ENCODE measurements at places on chromosomes 3 and 15. TPM values are rescaled to one million over a fixed set of nuclear protein-coding genes. Genes with fewer than 3 reads are reported as not detected.

TMPRSS7 gene
- total RNA-seq = not detected

- DNase-seq = no peak
Observed at GRCh38 chr3:194023501-194024280, 112.3 kb upstream of the HES1 start.

GRCh38 chr3:148829926-148830325 is 2.3 kb downstream of the CPB1 start:
- DNase-seq = no peak

DNA sequence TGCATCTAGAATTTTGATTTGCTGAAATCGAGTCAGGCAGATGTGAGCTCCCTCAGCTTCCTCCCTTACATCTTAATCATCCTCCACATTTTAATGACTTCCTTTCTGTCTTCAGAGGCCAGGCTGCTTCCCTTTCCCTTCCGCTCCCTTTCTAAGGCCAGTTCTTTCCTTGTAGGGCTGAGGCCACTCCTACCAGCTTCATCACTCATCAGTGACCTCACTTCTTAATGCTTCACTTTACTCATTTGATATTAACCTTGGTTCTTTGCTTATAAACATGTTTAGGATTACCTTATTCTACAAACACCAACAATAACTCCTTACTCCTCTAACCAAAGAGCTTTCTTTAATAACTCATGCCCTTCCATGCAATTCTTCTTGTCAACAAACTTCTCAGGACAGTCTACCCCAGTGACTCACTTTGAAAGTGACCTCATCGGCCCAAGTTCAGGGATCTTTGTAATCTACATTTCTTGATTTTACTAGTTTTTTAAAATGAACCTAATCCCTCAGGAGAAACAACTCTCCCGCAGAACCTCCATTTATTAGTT is 23.9 kb downstream of the ILDR1 start:
- DNase-seq = no peak

UBAP1L gene
- 5.3 TPM for total RNA-seq

ADPRH gene
- 1.8 TPM for total RNA-seq

- DNase-seq = no peak
Observed at GRCh38 chr3:153001210-153002078, 160.6 kb upstream of the RAP2B start.

DNAJC17 gene
- 42.2 TPM for total RNA-seq

GRCh38 chr3:177282119-177282655 is 84.9 kb upstream of the TBL1XR1 start:
- no peak for DNase-seq

SOX14 gene
- total RNA-seq = not detected

DNA sequence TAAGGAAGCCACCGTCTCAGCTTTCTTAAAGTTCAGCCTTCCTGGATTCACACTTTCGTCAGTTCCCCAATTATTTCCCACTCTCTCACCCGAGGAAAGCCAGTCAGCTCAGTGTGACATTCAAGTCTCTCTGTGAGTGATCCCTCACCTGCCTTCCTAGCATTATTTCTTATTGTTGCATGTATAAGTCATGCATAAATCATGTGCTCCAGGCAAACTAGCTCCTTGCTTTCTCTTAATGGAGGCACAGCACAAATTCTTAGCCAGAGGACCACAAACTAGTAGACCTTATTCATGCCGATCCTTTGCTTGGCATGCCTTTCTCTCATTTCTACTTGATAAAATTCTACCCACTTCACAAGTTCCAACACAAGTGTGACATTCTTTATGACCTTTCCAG is 44.3 kb downstream of the CLDN11 start:
- DNase-seq = no peak

DNA sequence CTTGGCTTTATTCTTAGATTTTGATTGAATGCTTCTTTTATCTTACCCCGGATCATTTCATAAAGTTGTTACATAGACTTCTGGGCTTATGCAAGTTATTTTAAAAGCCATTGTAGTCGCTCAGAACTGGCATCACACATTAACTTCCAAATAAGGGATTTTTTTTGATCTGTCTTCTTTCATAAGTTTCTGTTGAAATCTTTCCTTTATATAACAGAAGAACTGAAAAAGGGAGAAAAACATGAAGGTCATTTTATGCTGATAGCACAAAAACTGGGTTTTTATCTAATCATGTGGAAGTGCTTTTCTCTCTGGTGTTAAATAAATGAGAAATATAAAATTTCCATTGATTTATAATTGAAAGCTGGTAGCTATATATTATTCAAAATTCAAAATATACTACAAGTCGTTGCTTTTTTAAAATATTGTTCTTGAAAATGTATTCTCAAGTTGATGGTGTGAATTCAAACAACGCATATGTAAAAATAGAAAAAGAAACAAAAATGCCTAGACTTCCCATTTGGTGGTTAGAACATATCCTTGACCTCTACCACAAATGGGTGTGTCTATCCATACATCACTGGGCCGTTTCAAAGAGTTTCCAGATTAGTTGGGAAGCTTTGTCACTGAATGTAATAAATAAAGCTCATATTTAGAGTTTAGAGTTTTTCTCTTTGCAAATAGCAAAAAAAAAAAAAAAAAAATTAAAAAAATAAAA is 258.3 kb upstream of the ZPLD1 start:
- no peak for DNase-seq

DNA sequence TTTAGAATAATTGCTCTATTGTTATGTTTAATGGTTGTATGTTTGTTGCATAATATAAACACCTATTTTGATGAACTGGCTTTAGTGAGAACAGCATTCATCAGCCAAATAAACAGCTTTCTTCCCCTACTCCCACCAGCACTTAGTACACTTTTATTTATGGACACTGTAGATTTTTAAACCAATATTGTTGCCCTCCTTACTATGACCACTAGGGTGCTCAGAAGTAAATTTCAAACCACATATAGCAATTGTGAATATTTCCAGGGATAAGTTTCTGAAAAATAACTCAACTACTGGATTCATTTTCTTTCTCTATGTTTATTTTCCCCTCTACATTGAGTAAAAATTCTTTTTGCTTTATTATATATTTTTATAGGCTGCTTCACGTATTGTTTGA is 84.7 kb upstream of the PTX3 start:
- DNase-seq = no peak

- no peak for DNase-seq
Observed at GRCh38 chr15:22224241-22224671, 143.9 kb downstream of the OR4M2 start.

DNA sequence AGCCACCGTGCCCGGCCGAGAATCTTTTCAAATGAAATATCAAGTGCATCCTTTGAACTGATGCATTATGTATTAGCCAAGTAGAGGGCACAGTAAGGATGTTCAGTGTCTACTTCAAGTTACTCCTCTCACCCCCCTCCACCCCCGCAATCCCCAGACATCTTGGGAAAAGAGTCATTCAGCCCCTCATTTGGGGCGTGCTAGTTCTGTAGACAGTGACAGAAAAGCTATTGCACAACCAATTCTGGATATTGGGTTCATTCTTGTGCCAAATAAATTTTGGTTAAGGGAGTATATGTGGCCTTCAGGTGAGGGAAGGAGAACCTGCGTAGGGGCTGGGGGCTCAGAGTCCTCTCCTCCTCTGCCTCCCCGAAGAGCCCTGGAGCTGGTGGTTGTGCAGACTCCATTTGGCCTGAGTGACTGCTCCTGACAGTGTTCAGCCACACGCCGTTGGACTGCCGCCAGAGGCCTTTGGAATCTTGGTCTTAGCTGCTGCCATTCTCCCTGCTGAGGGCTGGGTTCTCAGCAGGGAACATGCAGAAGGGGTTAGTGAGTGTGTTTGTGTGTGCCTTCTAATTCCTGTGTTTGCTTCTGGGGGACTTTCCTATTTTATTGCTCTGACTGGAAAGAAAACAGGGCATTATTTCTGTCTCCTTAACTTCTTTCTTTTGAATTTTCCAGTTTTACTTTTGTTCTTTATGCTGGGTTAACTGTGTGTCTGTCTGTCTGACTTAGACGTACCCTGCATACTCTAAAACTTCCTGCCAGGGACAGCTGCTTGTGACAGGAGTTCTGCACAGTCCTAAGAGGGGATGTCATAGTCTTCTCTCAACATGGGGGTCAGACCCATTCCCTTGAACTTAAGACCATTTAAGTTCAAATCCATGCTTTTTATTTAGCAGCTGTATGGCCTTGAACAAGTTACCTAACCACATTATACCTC is 21.0 kb downstream of the RARB start:
- DNase-seq = no peak

MCF2L2 gene
- 3.6 TPM for total RNA-seq

FBXO40 gene
- not detected for total RNA-seq

PLA2G4E gene
- total RNA-seq = not detected

GRCh38 chr3:151630938-151631441 is 102.7 kb upstream of the AADACL2 start:
- DNase-seq = no peak

- DNase-seq = no peak
Observed at GRCh38 chr3:6608843-6609242, 252.1 kb upstream of the GRM7 start.

GRCh38 chr3:171874251-171874681 is 31.1 kb downstream of the TMEM212 start:
- no peak for DNase-seq

DNA sequence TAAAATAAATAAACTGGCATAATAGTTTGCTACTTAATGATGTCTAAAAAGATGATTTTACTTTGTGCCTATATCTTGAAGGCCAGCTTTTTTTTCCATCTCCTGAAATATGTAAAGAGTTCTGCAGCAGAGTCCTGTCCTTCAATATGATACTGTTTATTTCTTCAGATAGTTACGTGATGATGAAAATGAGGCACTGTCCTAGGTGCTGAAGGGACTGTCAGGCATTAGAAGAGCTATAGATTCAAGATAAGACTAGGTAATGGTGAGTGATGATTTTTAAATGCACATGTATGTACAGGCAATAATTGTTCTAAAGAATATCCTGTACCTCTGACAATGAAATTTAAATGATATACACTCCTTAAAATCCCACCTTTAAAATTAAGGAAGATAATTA is 326.9 kb upstream of the DNAJC19 start:
- no peak for DNase-seq

SPINK8 gene
- not detected for total RNA-seq

SKOR1 gene
- total RNA-seq = 0.30 TPM

RASGRP1 gene
- 204 TPM for total RNA-seq

DNA sequence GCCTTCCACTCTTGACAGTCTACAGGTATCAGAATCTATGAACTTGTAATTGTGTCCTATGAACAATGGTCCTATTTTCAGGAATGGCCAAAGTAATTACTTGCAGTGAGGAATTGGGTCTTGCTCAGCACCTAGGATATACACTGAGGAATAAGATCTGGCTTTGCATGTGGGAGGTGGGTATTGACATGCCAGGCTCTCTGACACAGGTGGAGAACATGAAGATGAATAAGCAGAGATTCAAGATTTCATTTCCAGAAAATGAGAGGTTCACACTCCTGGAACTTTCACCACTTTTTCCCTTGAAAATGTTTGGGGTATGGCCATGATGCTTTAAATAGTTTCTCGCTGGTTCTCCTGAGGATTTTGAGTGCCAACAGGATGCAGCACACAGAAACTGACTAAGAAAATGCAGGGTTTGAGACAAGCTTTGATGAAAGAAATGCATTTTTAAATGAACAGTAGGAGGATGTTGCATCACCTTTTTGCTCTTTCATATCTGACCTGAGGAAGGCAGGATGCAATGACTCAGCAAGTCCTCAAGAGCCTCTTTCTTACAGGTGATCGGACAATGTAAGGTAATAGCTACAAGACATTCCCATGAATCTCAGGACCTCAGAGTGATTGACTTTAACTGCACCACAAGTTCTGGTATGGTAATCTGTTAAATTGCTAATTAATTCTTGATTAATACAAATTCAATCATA is 3.7 kb downstream of the HRG start:
- DNase-seq = no peak

- DNase-seq = peak; percentile 34
Observed at GRCh38 chr3:186217820-186218164, 108.9 kb upstream of the ETV5 start.

DNA sequence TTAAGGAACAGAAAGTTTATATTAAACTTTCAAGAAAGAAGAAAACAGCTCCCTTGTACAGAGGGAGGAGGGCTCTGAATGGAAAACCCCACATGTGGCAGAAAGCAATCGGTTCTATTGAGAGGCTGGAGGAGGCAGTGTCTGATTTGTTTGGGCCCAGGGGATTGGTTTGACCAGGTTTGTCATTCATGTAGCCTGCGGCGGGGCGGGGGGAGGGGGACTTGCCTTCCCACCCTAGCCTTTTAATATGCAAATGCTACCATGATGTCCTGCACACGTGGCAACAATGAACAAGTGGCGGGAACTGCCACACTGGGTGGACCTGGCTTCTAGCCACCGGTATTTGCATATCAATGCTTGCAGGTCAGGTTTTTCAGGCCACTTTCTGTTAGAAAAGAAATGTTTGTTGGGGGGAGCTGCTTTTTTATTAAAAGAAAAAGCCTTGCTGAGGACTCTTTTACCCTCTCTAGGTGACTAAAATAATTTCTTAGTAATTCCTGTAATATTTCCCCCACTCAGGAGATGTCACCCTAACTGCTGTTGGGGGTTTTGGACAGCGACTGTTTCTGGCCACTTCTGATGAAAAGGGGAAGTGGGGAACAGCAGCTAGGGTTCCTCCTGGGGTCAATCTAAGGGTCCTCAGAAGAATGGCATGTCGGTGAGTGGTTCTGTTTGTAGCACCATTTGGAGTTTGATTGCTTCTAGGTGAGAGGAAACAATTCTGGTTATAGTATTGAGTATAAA is 691.2 kb downstream of the TBL1XR1 start:
- DNase-seq = no peak

SNTN gene
- total RNA-seq = not detected

DNA sequence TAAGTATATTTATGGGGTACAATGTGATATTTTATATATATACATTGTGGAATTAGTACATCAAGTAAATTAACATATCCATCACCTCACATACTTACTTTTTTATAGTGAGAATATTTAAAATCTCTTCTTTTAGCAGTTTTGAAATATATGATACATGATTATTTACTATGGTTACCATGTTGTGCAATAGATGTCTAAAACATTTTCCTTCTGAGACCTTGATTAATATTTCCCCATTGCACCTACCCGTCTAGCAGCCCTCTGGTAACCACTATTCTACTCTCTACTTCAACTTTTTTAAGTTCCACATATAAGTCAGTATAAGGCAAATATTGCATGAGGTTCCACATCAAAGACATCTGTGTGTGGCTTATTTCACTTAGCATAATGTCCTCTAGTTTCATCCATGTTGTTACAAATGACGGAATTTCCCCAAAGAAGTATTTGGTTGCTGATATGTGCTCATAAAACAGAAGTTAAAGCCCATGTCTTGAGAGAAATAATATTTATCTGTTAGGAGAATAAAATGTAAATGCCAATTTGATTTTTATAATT is 29.6 kb upstream of the NFKBIZ start:
- DNase-seq = no peak

- no peak for DNase-seq
Observed at GRCh38 chr15:57220205-57220604, 156.1 kb upstream of the CGNL1 start.

DNA sequence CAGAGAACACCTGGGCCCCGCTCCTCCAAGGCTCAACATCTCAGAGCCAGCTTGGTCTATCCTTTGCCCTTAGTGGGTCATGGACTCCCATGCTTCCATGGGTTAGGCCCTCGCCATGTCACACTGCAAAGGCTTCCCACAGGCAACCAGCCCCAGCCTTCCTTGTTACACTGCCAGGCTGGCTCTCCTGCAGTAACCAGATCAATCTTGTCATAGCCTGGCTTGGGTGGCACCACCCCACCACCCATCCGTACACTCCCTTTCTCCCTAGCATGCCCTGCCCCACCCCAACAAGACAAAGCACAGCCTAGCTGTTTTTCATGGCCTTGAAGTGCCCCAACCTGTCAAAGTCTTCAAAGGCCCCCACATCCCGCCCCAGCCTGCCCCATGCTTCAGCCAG is 30.5 kb downstream of the CA12 start:
- no peak for DNase-seq

All from activated CD4-positive, alpha-beta T cell treated with anti-CD3 and anti-CD28 coated beads, Interleukin-2, amount 10 ng/mL, durations not matched to agents 7 days and 5 days (primary cell).